ENCODE measurements at places on chromosomes 13 and 19.

DNA sequence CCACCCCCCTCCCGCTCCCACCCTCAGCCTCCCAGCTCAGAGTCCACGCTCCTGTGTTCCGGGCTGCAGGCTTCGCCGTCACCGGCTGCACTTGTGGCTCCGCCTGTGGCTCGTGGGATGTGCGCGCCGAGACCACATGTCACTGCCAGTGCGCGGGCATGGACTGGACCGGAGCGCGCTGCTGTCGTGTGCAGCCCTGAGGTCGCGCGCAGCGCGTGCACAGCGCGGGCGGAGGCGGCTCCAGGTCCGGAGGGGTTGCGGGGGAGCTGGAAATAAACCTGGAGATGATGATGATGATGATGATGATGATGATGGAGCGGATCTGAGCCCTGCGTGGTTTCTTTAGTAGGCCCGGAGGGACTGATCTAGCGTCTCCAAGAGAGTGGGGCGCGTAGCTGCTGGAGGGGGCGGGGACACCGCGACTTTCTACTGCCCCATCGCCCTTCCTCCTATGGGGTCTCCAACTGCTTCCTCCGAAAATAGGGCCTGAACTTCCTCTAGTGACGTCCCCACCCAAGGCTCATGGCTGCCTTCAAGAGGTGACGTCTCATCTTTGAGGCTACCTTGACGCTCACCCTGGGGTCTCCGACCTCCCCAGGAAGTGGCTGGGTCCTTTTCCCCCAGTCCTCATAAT is 1.4 kb downstream of the RETN start:
- DNase-seq: no peak

DNA sequence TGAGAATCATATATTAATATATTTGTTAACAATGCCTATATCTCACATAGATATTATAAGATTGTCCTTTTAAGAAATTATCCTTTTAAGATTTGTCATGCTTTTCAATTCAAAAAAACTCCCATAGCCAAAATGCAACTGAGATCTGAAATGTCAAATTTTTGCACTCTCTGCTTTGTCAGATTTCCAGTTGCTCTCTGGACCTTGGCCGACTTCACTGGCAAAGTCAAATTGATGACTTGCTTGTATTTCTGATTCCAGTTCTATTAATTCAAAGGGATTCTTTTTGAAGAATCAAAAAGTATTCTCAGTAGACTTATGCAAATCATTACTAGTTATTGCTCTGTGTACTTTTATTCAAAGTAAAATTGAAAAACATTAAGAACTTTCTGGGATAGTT is 101.2 kb upstream of the SCEL start:
- DNase-seq: no peak

GRCh38 chr13:49320975-49321374 is 73.2 kb downstream of the CDADC1 start:
- DNase-seq: no peak

- no peak for DNase-seq
Observed at GRCh38 chr19:35118268-35119020, 2.8 kb downstream of the FXYD3 start.

DNA sequence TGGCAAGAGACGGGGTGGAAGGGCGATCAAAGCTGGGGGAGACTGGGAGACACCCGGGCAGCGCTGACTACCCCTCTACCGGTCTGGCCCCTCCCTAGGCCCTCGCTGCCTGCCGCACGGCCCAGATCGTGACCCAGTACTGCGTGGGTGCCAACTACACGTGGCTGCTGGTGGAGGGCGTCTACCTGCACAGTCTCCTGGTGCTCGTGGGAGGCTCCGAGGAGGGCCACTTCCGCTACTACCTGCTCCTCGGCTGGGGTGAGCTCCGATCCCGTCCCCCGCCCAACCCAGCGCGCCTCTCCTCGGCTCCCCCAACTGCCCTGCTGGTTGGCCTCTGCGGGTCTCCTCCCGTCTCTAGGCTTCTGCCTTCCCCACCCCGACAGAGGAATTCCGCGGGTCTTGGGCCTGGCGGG is 8.8 kb downstream of the GIPR start:
- DNase-seq: no peak

DNA sequence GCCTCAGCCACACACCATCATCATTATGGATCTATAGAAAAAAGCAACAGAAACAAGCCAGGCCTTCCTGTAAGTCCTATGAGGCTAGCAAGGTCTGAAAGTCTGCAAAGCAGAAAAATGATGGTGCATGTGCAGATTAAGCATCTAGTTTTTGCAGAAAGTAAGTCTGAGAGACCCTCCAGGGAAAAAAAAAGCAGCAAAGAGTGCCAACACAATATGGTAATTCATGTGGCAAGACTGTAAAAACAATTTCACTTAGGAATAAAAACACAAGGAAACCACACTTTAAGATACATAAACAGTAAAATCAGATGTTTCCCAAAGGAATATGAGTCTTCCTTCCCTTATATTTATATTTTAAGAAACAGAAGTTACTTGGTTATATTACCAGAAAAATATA is 112.3 kb upstream of the FBXL3 start:
- no peak for DNase-seq

DNA sequence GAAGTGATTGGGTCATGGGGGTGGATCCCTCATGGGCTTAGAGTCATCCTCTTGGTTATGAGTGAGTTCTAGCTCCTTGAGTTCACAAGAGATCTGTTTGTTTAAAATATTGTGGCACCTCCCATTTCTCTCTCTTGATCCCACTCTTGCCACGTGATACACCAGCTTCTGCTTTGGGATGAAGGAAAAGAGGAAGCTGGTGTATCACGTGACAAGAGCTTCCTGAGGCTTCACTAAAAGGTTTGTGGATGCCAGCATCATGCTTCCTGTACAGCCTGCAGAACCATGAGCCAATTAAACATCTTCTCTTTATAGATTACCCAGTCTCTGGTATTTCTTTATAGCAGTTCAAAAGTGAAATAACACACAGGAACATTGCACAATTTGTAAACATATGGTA is 352.5 kb upstream of the ATXN8OS start:
- no peak for DNase-seq

GRCh38 chr13:60944016-60944415 is 471.6 kb downstream of the PCDH20 start:
- DNase-seq: no peak

DNA sequence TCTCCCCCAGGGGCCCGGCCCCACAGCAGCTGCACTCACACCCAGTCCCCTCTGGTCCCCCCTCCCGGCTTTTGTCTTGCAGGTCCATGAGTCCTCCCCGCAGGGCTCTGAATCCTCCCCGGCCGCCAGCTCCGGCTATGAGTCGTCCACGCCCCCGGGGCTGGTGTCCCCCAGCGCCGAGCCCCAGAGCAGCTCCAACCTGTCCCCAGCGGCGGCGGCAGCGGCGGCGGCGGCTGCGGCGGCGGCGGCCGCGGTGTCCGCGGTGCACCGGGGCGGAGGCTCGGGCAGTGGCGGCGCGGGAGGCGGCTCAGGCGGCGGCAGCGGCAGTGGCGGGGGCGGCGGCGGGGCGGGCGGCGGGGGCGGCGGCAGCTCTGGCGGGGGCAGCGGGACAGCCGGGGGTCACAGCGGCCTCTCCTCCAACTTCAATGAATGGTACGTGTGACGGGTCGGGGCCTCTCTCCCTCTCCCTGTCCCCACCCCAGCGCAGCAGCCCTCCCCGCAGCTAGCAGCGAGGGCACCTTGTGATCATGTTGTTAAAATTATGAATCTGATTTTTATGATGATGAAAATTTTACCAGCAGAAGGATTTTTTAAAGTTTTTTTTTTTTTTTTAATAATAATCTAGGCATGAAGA is 3.8 kb downstream of the ZIC2 start:
- DNase-seq: no peak

- no peak for DNase-seq
Observed at GRCh38 chr19:15374105-15374651, 5.4 kb downstream of the AKAP8 start.

DNA sequence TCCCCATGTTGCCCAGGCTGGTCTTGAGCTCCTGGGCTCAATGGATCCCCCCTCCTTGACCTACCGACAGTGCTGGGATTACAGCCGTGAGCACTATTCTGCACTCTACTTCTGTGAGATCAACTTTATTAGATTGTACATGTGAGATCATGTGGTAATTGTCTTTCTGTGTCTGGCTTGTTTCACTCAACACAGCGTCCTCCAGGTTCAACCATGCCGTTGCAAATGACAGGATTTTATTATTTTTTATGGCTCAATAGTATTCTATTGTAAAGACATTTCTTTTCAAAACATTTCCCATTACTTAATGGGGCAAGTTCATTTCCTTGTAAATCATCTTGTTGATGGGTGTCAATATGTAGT is 1.5 kb upstream of the OBI1 start:
- DNase-seq: no peak

- DNase-seq: no peak
Observed at GRCh38 chr13:110525328-110526319, 35.9 kb downstream of the RAB20 start.

DNA sequence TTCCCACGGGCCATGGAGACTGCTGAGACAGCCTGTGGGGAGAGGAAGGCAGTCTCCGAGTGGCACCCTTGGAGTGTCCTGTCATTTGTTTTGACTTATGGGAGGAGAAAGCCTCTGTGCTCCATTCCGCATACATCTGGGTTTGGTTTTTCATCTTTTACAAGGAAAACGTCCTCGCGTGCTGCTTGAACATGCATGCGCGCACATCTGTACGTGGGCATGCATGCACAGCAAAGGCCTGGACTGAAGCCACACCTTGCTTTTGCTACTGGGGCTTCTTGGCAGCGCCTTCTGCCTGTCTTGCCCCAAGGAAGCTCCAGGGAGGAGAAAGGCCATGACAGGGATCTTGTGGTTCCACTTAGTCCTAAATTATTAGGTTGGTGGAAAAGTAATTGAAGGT is 44.0 kb downstream of the SUGP2 start:
- no peak for DNase-seq

DNA sequence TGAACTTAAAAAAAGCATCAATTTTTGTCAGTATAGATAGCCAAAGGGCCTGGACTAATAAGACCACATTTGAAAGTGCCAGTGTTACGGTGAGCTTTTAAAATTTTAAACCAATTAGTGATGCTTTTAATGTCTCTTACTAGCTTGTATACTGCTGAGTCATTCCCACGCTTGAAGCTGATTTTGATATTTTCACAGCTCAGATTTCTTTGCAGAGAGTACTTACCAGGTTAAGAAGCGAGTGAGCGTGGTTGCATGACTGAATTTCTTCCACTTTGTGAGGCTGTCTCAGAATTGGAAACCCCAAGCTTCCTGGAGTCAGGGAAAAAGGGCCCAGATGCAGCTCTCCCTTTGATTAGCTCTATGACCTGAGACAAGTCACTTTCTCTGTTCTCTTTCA is 74.5 kb upstream of the NBEA start:
- no peak for DNase-seq

GRCh38 chr13:59700281-59700680 is 463.4 kb downstream of the DIAPH3 start:
- DNase-seq: no peak

DNA sequence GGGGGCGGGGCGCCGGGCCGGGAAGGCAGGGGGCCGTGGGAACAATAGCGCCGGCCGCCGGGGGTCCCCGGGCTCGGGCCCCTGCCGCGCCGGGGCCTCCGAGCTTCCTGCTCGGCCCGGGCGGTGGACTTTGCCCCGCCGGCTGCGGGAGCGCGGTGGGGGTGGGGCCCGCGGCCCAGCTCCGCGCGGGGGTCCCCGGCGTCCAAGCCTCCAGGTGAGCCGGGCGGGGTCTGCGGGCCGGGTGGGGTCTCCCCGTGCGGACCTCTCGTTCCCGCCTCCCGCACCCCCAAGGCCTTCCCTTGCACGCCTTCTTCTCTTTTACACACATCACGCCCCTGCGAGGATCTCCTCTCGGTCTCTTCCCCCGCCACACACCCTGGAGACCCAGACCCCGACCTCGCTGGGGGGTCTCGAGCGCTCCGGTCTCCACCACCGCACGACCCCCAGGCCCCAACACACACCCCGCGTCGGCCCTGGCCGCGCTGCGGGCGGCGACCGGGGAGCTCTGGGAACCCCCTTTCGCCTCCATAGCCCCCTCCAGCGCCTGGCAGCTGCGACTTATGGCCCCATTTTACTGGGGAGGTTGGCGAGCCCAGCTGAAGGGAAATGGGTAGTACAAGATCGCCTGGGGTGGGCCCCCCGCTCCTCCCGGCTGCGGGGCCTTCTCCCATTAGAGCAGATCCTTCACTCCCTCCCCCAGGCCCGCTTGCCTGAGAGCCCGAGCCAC is 711 bp downstream of the CAMSAP3 start:
- no peak for DNase-seq
